SK-N-DZ (cell line): ENCODE measurements at places on chromosomes 11 and 22.

DNA sequence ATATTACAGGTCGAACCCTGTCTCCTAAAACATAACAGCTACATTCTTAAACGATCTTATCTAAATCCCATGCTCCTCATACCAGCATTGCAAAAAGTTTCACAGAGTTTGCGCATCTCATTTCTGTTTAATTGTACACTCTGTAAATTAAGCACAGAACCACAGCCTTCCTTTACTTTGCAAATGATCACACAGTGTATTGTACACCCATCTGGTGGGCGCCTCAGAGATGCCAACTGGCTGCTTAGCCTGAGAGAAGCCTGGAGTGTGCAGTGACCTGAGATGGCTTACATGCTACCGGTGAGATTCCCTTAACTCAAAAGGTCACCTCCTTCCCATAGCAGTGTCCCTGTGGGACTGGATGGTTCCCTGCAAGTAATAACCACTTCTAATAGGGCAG is 1077.3 kb downstream of the OPCML start:
- no peak for DNase-seq

- no peak for DNase-seq
Measured at GRCh38 chr22:44892803-44893730, 116.7 kb downstream of the PHF21B start.

- DNase-seq = no peak
Measured at GRCh38 chr11:73173755-73174494, 31.8 kb upstream of the FCHSD2 start.

DNA sequence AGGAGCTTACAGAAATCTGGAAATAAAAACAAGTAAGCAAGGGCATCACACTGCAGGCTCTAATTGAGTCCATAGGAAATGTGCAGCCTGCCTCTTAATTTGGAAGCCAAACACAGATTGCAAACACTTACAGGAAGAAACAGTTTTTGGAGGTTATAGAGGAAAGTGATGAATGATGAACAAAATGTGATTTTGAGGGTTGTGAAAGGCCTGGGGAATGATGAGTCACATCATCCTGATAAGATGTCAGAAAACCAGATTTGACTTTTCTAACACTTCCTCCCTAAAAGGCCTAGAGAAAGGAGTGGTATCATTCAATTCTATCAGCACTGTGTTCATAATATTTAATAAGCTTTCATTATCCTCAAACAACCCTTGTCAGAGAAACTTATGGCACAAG is 96.6 kb upstream of the POU2AF2 start:
- DNase-seq = no peak

DNA sequence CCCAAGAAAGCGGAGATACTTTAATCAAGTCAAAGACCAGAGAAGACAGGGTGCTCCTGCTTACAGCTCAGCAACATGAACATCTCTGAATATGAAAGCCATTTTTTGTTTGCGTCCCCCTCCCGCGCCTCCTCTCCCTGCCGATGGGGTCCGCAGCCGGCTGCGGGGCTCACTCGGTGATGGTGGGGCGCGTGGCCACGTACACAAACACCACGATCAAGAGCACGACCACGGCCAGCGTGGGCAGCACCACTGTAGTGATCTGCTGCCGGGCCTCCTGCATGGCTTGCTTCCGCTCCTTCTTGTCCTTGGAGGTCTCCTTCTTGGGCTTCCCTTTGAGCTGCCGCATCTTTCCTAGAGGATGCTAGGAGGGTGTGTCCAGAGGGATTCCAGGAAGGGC is 64.3 kb downstream of the SMCO4 start:
- DNase-seq = no peak

DNA sequence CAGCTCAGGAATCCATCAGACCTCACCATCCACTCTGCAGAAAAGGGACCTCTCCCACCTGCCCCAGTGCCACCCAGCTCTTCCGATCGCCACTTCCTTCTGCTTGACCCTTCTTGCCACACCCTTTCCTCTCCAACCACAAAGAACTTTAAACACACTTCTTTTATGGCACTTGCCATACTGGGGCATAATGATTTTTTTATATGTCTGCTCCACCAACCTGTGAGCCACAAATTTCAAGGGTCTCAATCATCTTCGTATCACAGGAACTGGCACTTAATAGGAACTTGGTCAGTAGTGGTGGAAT is 11.7 kb upstream of the MYH9 start:
- no peak for DNase-seq

- DNase-seq = no peak
Measured at GRCh38 chr22:46770151-46770641, 7.7 kb downstream of the TBC1D22A start.

- peak; percentile 35 for DNase-seq
Measured at GRCh38 chr11:6755303-6755952, 16.3 kb downstream of the OR2AG2 start.

DNA sequence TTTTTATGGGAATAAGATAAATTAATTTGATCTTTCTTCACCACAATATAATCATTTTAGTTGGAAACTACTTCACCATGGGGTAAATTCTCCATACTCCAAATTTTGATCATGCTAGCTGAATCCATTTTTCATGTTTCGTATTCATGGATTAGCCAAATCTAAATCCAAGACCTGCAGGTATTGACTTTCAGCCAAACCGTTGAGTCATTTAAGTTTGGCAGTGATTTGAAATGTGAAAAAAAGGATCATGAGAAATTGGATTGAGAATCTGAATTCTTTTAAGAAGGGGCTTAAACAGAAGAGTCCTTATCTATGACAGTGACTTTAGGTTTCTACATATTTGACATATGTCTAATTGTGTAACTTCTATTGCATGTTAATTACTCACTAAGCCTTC is 5.3 kb downstream of the GAS2 start:
- no peak for DNase-seq

DNA sequence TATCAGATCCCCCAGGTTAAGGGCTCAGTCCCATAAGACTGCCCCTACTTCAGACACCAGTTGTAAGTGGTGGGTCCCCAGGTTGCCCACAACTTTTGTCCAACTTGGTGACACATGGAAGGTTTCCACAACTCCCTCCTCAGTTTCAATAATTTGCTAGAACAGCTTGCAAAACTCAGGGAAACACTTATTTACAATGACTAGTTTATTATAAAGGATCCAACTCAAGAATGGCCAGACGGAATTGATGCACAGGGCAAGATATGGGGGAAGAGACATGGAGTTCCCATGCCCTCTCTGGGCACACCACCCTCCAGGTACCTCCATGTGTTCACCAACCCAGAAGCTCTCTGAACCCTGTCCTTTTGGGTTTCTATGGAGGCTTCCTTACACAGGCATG is 5.6 kb downstream of the APOL6 start:
- no peak for DNase-seq

DNA sequence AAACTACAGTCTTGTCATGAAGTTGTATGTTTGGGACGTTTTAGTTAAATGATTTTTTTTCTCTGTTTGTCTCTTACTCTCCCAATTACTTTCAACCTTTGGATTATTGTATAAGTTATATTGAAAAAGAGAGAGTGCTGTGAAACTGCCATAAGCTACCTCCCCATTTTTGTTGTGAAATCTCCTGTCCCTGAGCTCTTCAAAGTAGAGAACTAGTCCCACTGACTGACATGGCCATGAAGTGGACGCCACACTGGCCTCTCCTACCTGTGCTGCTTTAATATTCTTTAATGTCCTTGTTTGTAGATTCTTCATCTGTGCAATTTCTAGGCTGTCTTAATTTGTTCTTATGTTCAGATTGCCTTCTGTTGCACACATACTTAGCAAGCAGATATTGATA is 56.3 kb downstream of the PPFIA1 start:
- DNase-seq = no peak

- peak; percentile 66 for DNase-seq
Measured at GRCh38 chr11:2892215-2892966, 6.8 kb upstream of the CDKN1C start.

DNA sequence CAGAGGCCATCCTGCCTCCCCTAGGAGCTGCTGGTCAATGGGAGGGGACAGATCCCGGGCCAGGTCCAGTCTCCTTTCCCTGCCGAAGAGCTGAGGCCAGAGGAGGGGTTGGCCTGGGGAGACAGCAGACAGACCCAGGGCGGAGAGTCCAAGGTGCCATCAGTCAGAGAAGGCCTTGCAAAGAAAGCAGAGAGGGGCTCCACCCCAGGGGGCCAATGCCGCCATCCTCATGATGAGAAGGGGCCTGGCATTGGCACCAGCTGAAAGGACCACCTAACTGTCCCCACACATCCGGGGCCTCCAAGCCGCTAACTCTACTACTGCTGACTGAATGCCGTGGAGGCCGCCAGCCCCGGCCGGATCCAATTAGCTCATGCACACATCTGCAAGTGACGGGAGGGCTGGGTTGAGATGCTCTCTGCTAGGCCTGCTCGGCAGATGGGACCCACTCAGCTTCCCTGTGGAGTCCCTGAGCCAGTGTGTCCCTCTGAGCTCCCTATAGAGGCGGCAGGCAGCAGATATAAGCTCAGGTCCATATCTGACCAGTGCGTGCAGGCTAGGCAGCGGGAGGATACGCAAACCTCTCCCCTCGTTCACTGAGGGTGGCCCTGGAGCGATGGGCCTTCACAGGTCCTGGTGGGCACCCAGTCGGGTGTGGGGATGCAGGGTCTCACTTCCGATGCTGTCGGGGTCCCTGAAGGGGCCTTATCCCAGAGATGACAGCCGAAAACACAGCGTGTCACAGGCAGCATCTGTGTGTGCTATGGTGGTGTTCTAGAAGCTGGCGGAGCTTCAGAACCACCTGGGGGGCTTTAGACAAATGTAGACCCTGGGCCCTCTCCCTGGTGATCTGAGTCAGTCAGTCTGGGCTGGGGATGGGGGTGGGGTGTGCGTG is 183.9 kb downstream of the CTTN start:
- DNase-seq = peak; percentile 61

DNA sequence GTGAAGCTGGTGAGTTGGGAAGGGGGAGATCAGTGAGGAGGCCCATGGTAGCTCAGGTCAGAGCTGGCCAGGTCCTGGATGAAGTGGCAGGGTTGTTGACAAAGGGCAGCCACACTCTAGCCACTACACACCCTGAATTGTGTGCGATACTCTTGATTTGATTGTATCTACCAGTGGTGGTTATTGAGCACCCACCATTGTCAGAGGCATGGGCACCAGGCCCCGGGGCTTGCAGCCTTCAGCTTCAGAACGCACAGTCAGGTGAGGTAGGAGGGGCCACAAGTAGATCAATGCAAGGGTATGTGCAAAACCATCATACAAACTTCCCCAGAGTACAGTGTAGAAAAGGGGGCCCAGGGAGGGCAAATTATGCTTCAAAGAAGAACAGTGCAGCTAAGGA is 38.1 kb downstream of the MICAL2 start:
- no peak for DNase-seq

DNA sequence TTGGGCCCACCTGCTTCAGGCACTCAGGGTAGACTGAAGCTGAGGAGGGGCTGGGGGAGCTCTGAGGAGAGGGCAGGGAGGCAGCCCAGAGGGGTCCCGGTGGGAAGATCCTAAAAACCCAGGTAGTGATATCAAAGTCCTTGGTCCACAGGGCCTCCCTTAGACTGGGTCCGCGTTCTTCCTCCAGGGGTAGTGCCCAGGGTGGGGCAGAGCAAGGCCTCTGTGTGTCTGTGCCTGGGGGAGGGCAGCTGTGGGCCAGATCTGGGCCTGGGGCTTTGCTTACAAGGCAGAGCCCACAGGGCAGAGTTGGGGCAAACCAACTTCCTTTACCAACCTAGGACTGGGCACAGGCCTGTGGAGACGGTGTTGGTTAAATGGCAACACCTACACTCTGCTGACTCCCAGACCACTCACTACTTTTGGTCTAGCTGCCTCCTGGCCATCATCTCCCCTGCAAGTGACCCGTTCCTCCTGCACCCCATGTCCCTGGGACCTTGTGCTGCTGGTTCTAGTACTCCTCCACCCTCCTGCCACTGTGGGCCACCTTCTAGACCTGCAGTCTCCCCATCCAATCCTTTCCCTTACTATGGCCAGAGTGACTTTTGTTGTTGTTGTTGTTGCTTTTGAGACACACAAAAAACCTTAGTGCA is 15.8 kb downstream of the ATG16L2 start:
- no peak for DNase-seq

DNA sequence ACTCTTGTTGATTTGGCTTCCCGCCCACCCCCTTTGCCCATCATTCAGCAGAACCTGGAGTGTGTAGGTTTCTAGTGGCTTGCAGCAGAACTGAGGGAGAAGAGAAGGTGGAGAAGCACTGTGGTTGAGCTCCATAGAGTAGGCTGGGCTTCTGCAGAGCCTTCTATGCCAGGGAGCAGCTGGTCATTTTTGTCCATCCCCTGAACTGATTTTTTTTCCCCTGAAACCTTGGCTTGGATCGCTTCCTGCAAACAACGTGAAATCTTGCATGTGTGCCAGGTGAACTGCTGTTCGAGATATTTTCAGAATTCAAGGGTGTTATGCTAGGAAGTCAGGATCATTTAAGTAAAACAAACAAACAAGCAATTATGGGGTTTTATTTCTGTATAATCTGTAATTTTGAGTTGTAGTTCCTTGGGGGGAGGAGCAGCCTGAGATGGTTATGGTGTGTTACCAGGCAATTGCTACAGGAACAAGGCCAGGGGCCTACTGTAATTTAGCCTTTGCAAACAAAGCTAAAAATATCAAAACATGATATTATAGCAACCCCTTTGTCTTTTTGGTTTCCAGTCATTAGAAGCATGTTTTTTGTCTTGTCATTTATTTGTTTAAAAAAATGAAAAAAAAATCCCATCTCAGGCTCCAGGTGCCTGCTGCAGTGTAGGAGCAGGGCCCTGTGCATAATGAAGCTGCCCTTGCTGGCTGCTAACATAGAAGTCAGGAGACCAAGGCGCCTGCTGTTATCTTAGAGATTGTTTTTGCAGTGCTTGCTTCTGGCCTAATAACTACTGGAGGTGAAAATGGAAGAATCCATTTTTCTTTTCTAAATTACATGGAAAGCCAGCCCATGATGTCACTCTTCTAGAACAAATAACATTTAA is 152.4 kb upstream of the TTC12 start:
- DNase-seq = no peak

DNA sequence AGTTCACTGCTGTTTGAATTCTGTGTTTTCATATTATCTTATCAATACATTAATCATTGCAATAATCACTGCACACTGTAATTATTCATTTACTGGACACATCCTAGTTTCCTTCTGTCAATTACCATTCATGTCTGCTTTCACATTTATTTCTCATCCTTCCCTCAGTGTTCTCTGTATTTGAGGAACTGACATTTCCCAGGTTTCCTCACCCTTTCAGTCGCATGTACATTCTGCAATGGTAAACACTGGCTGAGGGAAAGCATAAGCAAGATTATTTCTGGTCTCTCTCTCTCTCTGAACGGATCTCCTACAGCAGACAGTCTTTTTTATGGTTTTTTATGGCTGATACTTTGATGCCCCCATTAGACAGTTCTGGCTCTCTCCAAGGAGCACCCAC is 4.2 kb upstream of the HBD start:
- DNase-seq = no peak
